ENCODE measurements at places on chromosomes 11 and 22.

DNA sequence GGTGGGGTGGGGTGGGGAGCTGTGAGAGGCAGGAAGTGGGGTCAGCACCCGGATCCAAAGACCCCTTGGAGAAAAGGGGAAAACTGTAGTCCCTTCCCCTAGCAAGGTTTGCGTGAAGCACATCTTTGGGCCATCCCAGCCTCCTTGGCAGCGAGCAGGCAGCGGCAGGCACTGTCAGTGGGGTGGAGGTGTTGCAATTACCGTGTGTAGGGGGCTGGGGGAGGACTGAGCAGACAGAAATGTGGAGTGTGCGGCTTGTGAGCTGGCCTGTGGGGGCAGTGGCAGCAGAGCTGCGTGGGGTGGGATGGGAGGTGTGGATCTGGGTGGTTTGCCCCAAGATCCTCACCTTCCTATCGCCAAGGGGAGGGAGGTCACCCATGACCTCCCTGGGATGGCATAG lies 16.4 kb downstream of the DAGLA start:
- no peak for DNase-seq

DNA sequence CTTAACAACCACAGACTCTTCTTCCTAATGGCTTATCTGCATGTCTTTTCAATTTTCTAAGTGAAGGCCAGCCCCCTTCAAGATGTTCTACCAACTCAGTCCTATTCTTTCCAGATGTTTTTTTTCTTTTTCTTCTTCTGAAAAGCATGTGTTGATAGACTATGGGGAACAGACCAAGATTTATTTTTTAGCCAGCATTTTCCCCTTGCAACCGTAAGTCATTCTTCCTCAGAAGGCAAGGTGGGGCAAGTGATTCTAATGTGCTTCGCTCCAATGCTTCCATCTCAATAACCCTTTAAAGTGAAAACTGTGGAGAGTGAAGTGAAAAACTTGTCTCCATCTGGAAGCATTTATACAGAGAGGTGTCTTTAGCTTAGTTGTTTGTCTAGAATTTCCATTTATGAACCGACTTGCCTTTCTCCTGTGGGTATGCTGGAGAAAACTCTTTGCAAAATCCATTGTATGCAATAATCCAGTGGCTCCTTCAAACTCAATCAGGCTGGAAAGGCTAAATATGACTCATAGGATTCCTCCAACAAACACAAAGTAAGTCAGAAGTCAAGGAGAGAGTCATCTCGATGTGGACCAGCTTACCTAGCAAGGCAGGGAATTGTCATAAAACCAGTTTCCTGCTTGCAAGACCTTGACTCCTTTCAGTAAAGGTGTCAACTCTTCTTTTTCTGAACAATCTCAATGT lies 83.7 kb downstream of the MAML2 start:
- no peak for DNase-seq

DNA sequence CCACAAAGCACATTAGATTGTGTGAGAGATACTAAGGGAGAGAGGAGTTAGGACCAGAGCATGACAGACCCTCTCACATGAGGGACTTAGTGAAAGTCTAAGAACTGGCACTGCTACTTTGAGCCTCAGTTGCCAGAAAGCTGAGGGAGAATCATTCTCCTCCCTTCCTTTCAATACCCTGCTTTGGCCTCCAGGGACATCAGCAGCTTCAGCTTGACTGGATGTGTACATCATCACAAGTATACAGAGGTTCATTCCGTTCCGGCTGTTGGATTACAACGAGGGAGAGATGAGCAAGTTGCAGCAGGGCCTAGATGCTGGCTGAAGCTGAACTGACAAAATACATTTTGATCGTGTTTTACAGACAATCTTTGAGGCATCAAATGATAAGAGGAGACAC lies 15.7 kb upstream of the ANO5 start:
- DNase-seq, result no peak

DNA sequence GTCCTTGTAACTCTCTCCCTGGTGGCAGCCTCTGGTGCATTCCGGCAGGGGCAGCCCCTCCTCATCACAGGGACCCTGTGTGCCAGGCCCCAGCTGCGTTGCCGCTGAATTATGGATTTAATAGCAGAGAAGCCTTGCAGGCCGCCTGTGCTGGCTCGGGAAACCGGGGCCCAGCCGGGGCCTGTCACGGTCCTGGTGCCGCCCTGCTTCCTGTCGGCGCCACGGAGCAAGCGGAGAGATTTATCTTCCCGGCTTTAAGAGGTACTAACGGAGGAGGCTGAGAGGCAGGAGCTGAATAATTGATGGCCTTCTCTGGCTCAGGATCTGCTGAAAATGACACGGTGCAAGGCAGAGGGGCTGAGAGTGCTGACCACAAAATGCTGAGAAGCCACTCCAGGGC lies 54.0 kb upstream of the CCDC188 start:
- no peak for DNase-seq

DNA sequence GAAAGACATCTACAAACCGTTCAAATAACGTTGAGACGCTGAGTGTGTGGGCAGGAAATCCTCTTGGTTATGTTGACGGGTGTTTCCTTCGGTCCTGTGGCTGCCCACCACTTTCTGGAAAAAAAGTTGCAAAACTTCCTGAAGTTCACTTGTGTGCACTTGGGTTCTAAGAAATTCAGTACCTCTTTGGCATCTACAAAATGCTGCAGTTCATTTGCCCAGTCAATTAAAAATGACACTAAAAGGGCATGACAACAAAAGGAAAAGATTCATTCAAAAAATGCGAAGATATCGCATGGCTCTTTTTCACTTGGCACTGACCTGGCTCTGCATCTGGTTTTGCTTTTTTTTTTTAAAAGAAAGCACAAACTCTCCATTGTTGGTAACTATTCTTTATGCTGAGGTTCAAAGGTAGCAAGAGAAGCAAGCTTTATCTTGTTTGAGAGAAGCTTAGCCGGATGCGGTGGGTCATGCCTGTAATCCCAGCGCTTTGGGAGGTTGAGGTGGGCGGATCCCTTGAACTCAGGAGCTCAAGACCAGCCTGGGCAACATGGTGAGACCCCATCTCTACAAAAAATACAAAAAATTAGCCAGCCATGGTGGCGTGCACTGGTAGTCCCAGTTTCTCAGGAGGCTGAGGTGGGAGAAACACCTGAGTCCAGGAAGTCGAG lies 10.6 kb upstream of the XBP1 start:
- no peak for DNase-seq

- no peak for DNase-seq
Observed at GRCh38 chr11:118223992-118224391, 819 bp downstream of the JAML start.

DNA sequence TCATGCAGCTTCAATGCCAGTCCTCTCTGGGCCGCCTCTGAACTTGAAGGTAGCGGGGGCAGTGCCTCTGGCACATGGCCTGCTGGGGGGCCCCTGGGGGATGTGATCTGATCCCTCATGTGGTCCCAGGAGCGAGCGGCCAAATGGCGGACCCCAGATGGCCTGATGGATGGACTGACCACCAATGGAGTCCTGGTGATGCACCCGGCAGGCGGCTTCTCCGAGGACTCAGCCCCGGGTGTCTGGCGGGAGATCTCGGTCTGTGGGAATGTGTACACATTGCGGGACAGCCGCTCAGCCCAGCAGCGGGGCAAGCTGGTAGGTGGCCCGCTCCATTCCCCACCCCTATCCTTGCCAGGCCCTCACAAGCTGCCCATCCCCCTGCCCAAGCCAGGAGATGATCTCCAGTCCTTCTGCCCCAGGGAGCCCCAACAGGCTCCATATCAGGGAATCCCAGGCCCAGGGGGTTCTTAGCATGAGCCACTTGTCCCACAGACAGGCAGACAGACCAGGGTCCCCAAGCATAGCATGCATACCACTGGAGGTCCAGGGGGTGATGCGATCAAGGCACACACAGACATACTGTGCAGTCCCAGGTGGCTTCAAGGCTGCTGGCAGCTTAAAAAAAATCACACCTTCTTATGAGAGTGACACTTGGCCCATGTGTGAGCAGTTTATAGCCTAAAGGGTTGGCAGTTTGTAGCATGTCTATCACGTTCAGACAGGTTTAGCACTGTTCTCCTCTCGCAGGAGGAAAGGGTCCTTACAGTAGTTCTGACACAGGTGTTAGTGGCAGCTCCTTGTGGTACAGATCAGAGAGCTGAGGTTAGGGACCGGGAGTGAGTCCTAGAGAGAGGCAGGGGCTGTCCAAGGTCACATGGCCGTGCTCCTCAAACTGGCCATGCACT lies 6.4 kb upstream of the DPP3 start:
- no peak for DNase-seq

DNA sequence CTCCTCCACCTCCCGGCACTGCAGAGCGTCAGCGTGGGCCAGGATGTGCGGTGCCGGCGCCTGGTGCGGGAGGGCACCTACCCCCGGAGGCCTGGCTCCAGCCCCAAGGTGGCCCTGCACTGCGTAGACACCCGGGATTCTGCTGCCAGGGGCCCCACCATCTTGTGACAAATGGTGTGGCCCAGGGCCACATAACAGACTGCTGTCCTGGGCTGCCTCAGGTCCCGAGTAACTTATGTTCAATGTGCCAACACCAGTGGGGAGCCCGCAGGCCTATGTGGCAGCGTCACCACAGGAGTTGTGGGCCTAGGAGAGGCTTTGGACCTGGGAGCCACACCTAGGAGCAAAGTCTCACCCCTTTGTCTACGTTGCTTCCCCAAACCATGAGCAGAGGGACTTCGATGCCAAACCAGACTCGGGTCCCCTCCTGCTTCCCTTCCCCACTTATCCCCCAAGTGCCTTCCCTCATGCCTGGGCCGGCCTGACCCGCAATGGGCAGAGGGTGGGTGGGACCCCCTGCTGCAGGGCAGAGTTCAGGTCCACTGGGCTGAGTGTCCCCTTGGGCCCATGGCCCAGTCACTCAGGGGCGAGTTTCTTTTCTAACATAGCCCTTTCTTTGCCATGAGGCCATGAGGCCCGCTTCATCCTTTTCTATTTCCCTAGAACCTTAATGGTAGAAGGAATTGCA lies 13.5 kb downstream of the TSKU start:
- no peak for DNase-seq

- no peak for DNase-seq
Observed at GRCh38 chr22:31951194-31952093, 7.1 kb downstream of the YWHAH start.

DNA sequence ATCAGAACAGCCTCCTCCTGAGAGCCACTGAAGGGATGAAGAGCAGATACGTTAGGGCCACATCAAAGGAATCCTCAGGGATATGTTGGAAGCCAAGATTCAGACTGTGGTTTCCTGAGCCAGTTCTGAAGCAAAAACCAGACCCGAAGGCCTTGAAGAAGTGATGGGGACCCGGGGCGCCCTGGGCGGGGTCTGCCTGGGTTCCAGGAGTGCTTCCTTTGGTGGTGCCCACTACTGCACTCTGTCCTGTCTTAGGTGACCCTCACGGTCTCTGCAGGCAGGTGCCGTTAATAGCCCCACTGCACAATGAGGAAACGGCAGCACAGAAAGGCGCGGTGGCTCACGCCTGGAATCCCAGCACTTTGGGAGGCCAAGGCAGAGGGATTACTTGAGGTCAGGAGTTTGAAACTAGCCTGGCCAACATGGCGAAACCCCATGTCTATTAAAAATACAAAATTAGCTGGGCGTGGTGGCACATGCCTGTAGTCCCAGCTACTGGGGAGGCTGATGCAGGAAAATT lies 12.9 kb upstream of the SH3BP1 start:
- DNase-seq, result no peak

- no peak for DNase-seq
Observed at GRCh38 chr22:39518996-39519680, 1.2 kb upstream of the ATF4 start.

DNA sequence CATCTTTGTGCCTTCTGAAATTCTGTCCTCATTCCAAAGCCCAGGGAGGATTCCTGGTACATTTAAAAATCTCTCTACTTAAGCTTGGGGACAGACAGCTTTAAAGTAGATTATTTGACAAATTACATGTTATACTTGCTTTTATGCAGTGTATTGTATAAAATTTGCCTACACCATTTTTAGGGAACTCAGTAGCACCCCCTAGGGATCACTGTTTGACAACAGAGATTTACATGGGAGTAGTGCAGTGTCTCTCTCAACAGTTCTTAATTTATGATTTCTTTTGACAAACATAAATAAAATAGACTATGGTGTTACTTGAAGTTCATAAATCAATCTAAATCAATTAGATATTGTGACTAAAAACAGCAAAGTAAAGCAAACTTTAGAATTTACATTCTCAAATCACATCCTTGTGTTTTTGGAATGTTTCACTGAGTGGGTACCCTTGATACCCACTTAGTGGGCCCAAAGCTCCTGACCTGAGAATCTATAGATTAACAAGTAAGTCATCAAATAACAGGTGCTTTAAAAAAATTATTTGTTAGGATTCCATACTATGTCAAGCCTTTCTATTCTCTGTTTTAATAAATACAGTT lies 428.8 kb downstream of the DYNC2H1 start:
- no peak for DNase-seq

GRCh38 chr11:82811369-82811768 lies 77.7 kb upstream of the FAM181B start:
- DNase-seq, result no peak

GRCh38 chr11:94675239-94675638 lies 92.9 kb upstream of the AMOTL1 start:
- no peak for DNase-seq

DNA sequence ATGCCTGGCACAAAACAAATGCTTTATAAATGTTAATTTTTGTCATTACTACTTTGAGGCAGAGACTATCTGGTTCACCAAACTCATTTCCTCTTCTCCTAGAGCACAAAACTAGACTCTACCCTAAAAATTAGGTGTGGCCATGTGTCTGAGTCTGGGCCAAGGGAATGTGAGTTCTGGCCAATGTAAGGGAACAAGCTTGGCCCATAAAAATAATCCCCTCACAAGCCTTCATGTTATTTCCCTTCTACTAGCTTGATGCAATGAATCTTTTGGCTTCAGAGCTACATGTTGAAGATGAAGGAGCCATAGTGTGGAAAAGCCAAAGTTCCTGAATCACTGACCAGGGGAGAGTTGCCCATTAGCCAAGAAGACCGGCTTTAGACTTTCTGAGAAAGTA lies 406.5 kb upstream of the CCDC90B start:
- DNase-seq, result no peak

GRCh38 chr22:33325232-33326004 lies 267.2 kb upstream of the SYN3 start:
- no peak for DNase-seq

DNA sequence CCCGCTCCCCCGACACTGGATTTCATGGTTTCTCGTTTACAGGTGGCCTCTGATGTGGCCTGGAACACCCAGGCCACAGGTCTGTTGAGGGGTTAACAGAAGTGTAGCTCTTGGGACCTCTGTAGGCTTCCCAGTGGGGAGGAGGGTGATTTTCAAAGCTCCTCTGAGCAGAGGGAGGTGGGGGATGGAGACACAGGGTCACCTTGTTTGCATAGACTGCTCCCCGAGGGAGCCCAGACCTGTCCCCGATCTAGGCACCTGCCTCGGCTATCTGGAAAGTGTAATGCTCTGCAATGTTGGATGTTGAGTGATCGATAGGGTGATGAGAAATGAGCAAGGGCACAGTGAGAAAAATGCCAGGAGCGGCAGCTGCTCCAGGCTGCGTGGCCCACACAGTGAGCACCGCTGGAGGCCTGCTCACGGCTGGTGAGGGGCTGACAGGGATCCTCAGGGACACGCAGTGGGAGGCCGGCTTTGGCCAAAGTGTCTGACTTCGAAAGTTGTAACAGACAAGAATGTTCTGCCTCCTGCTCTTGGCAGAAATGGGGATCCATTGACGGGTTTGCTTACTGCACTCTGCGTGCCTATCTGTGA lies 594.1 kb downstream of the BRD1 start:
- DNase-seq, result no peak

All from T-helper 9 cell (primary cell).